ENCODE measurements at places on chromosomes 16 and 17.

- DNase-seq = no peak
Measured at GRCh38 chr17:78694805-78695531, 87.1 kb downstream of the CYTH1 start.

DNA sequence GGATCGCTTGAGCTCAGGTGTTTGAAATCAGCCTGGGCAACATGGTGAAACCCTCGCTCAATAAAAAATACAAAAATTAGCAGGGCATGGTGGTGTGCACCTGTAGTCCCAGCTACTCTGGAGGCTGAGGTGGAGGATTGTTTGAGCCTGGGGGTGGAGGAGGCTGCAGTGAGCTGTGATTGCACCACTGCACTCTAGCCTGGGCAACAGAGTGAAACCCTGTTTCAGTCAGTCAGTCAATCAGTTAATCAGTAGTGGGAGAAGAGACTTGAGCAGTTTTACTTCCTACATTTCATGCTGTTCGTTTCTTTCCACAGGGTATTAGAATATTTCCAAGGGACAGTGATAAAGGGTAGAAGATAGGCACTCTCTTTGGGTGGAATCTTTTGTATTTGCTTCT, 8.8 kb downstream of the MAP3K3 start:
- DNase-seq = no peak

DNA sequence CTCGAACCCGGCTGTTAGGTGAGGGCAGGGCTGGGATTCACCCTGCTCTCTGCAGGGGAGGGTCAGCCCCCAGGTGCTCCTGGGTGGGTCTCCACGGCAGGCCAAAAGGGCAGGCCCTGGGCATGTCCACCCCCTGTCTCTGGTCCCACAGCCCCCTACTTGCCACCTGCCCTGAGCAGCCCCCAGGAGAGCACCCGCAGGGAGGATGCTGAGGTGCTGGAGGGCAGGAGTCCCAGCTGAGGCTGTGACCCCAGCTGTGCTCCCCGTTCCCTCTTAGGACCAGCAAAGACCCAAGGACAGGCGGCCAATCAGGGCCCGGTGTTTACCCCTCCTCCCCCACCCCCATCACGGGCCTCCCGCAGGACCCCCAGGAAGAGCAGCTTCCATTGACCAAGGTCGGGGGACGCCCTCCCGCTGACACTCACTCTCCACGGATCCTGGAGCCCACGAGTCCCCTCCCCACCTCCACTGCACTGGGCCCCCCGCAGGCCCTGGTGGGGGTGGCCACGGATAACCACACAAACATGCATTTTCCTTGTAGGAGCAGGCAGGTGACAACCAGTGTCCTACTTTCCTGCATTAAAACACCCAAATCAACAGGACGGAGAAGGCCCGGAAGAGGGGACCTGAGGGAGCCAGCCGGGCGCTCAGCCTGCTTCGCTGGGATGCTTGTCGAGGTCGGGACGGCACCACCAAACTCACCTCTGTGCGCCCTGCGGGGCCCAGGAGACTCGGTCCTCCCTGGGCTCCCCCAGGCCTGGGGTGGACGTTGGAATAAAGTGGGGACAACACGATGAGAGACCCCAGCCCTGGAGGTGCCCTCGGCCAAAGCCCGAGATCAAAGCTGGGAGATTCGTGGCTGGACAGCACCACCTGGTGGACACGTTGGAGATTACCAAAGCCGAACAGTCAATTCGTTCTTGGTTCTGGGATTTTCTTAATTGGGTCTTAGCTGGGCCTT, 22.5 kb upstream of the ENPP7 start:
- DNase-seq = peak; percentile 53

GRCh38 chr17:28474111-28474531, 677 bp downstream of the SLC13A2 start:
- no peak for DNase-seq

GRCh38 chr17:47213540-47213939, 4.4 kb downstream of the MYL4 start:
- DNase-seq = no peak

- no peak for DNase-seq
Measured at GRCh38 chr16:3519581-3519980, 18.8 kb downstream of the CLUAP1 start.

Data from stimulated activated CD4-positive, alpha-beta T cell treated with anti-CD3 and anti-CD28 coated beads, Interleukin-12 subunit alpha, Interleukin-12 subunit beta, amount 100 ng/mL, for 24 hours (primary cell).